Ureter (tissue), 1 donor: ENCODE measurements at places on chromosomes 4 and X.
A peak's percentile ranks its signal among the peaks of the same experiment; 100 is the strongest.

DNA sequence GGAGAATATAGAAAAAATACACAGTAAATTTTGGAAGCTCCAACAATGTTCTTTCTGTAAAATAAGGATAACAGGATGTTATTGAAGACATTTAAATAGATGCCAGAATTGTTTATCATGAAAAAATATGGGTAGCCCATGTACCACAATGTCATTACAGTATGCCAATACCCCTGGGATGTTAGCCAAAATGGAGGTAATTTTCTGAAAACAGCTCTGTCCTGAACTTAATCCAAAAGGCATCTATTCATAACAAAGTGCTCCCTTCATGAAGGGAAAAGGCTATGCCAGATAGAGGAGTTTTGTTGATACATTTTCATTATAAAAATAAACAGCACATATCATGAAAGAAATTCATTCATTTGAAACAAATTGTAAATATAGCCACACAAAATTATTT is 1902.6 kb upstream of the AGA start:
- no peak for DNase-seq

DNA sequence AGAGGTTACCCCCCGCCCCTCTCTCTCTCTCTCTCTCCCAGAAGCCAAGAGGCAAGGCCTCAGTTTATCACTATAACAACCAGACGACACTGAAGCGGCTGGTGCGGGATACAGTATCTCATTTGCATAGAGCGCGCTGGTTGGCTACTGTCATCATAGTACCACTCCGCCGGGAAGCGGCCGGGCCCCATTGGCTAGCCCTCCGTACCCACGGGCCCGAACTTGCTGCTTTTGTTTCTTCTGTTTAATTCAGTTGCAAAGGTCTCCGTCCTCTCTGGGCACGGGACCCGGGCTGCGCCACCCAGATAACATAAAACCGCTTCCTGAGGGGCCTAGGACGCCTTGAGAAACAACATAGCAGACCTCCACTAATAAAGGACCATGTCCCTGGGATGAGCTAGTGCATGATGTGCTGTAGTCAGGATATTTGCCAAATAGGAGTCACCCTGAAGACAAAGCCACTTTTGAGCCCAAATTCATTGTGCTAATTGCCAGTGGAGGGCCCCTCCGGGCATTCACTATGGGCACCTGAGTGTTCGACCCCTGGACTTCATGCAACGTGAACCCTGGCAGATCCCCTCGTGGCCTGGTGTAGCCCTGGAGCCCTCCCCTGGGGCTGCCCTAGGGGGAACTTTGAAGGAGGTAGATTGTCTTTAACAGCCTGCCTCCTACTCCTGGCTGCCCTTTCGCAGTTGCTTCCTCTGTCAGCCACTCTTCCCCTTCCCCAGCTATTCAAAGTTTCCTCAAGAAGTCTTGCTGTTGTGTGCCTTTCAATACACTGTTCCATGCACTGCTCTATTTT is at the start of gene PCYT1B:
TSS of gene PCYT1B (minus strand) at position 91 of the 802 bp plus-strand sequence. CDS start 242 bp downstream, outside the sequence.
- DNase-seq, result peak; percentile 56

- no peak for DNase-seq
Measured at GRCh38 chr4:105652286-105652888, 56.1 kb downstream of the INTS12 start.

GRCh38 chrX:42175843-42176242 is 252.5 kb upstream of the CASK start:
- DNase-seq, result no peak

GRCh38 chrX:22662776-22663175 is 337.0 kb upstream of the DDX53 start:
- DNase-seq, result no peak

DNA sequence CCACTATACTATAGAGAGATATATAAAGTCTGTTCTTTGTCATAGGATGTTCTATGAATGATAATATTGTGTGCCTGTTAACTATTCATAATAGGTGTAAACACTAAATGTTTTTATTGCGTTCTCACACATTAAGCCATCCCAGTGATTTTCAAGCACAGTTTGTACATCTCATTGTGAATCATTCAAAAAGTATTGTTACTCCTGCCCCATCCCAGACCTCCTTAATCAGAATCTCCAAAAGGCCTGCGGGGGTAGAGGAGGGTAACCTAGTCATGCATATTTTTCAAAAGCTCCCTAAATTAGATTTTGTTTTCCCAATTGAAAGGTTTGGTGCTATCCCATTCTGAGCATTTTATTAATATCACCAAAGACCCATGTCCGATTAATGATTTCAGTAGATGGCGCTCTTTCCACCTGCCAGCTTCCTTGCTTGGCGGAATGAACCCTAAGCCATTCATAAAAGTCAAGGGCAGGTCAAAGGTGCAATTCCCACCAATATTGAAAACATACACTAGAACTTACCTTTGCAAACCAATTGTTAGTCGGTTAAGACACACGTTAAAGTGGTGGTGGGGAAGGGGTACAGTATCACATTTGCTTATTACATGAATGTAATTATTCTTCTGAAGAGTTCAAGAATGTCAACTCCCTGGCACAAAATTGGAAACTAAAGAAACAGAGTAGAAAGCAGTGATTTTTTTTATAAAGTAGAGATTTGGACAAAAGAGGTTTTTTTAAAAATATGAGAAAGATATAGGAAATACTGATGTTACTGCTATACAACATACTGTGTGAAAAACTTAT is 5.8 kb upstream of the TET2 start:
- no peak for DNase-seq

DNA sequence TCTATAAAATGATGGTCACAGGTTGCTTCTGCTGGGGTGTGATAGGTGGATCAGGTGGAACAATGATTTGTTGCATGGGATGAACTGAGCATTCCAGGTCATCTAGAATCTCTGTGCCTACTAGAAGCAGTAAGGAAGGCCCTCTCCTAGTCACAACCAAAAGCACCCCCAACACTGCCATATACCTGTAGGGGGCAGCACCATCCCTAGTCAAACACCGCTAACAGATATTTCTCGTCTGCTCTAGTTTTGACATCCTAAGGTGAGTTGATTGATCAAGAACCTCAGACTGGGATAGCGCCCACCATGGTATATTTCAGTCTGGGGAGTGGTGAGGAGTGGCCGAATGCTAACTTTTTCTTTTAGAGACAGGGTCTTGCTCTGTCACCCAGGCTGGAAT is 160.2 kb downstream of the NHS start:
- no peak for DNase-seq

GRCh38 chrX:70485466-70485865 is 40.8 kb downstream of the DLG3 start:
- DNase-seq, result no peak

DNA sequence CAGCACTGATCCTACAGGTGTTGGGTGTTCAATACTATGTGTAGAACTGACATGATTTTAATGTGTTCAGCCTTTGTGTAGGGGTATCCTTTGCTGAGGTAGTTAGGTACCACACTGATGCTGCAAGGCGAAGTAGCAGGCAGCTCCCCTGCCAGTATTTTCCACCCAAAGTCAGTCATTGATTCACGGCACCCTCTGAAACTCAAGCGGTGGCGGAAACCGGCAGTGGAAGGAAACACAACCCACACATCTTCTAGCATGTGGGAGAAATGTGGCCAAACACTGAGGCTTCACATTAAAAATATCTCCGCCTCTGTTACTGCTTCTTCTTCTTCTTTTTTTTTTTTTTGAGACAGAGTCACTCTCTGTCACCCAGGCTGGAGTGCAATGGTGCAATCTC is 126.3 kb downstream of the AASDH start:
- DNase-seq, result no peak
